CD4-positive, alpha-beta T cell treated with Interleukin-17A for 4 hours (primary cell): ENCODE measurements at places on chromosomes 12 and 14.

DNA sequence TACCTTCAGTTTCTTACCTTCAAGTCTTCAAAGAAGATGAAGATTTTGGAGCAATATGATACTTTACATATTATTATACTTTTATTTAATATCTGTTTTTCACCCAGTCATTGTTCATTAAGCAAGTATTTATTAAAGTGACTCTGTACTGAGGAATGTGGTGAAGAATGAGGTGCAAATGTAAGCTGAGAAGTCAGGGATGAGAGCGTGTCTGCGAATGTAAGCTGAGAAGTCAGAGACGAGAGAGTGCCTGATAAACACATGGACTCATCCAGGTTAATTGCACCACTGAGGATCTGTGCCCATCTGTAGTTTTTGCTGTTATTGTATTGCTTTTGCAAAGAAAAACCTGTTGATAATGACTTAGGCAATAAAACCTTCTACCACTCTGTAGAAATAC, 211.9 kb upstream of the FAR2 start:
- DNase-seq, result no peak

DNA sequence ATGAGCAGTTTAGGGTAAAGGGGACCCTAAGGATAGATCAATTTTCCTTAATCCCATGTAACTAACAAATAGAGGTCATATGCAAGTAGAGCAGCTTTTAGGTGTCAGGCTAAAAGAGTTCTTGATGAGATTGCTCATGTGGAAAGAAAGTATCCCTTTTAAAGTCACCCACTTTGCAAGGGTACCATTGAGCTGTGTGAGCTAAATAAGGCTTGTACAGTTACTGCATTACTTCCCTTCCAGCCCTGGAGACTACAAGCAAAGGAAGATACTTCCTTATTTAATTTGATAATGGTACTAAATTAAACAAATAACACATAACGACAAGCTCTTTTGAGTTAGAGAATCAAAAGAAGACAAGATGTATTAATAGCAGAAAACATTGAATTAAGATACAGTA, 191.7 kb downstream of the TMX1 start:
- DNase-seq, result no peak

DNA sequence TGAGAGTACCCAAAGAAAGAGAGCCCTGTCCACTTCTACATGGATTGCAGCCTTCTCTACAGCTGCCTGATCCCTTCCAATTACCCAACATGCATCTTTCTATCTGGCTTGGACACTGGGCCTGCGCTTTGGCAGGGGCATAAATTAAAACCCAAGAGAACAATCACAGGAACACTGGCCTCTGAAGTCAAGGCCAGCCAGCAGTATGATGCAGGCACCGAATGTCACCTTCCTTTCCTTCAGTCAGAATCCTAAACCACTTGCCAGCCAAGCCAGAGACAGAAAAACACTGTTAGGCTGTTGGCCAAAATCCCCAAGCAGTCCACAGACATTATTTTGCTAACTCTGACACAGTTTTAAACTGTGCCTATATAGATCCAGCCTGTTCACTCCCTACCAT, 113.7 kb downstream of the DUSP6 start:
- no peak for DNase-seq

- peak; percentile 53 for DNase-seq
Measured at GRCh38 chr12:724194-724855, 28.1 kb upstream of the WNK1 start.

DNA sequence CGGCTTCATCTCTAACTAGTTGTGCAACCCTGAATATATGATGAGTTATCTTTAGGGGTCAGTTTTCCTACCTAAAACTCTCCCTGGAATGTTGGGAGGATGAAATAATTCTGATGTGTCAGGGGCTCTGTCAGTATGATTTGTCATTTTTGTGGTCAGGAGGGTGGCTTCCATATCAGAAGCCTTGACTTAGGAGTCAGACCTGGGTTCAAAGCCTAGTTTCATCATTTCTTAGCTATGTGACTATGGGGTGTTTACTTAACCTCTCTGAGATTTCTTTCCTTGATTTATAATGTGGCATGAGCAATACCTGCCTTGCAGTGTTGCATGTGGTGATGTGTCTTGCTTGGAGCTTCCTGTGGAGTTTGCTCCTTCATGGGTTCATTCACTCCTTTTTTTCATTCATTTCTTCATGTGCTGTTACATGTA, 146.8 kb downstream of the CHST11 start:
- DNase-seq, result no peak

DNA sequence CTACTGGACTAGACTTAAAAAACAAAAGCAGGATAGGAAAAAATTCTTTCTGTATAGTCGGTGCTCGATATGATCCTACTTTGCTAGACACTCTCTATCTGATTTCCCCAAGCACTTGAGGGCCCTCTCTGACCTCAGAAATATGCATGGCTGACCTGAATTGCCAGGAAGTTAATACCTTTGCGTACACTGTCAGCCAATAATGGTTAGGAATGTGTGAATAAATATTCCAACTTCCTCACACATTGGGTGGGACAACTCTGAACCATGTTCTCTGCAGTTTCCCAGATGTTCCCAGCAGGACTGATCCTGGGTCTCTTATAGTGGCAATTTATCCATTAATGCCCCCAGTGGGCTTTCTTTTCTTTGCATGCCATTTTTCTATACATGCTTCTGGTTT, 20.5 kb upstream of the RPL10L start:
- DNase-seq, result no peak

DNA sequence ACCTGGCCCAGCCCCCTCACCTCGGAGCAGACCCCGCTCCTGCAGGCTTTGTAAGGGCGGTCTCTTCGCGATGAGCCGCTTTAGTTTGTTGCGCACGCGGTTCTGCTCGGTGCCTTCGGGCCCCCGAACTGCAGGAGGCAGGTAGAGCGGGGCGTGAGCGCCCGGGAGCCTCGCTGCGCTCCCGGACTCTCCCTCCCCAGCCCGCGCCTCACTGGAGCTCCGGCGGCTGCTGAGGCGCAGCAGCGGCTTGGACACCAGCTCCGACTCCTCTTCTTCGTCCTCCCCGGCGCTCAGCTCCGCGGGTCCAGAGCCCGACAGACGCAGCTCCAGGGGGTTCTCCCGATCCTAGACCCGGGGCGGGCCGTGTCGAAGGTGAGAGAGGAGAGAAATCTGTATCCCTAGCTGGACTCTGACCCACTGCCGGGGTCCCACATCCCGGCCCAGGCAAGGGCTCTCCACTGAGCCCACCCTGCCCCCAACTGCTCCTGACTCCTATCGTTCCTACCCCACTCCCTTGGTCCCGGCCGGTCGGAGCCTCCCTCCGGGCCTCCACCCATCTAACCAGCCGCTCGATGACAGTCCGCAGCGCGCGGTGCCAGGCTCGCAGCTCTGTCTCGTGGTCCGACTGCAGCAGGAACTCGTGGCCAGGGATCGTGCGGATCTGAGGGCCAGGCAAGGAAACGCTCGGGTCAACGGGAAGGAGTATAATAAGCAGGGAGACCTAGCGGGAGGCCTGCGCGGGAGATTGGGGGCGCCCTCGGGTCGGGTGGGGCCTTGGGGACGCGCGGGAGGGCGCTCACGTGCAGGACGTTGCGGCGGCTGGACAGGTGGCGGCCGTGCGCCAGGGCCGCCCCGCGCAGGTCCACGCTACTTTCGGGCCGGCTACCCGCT, 4.2 kb downstream of the ARHGAP9 start:
- no peak for DNase-seq

GRCh38 chr14:83867566-83868225, 1662.2 kb upstream of the FLRT2 start:
- no peak for DNase-seq

DNA sequence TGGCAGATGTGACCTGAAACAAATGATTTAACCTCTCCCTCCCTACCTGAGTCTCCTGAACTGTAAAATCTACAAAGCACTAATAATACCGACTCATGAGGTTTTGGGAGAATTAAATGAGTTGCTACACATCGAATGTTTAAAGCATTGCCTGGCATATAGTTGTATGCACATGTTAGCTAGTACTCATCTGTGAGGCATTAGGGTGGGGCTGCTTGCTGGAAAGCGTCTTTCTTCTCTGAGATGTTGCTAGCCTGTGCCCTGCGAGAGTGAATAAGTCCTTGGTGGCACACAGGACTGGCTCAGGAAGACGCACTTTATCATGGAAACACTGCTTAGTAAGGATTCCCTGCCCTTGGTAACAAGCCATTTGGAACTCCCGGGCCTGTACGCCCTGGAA, 6.1 kb downstream of the RAPGEF3 start:
- no peak for DNase-seq

DNA sequence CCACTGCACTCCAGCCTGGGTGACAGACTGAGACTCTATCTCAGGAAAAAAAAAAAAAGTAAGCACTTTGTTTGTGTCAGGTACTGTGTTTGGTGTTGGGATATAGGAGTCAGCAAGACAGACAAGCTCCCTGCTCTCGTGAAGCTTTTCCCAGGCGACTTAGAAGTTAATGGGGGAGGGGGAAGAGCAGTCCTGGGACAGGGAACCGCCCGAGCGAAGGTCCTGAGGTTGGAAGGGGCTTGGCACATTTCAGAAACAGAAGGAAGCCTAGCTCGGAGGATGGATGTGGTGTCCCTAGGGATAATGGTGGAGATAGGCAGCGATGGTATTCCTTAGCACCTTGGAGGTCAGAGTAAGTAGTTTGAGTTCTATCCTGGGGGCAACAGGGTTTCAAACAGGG, 8.5 kb upstream of the COX6A1 start:
- no peak for DNase-seq

- no peak for DNase-seq
Measured at GRCh38 chr12:5678176-5678575, 246.3 kb downstream of the NTF3 start.

GRCh38 chr14:55107766-55108554, 21.1 kb upstream of the LGALS3 start:
- peak; percentile 63 for DNase-seq
